ENCODE measurements at places on chromosomes 6 and 20.

DNA sequence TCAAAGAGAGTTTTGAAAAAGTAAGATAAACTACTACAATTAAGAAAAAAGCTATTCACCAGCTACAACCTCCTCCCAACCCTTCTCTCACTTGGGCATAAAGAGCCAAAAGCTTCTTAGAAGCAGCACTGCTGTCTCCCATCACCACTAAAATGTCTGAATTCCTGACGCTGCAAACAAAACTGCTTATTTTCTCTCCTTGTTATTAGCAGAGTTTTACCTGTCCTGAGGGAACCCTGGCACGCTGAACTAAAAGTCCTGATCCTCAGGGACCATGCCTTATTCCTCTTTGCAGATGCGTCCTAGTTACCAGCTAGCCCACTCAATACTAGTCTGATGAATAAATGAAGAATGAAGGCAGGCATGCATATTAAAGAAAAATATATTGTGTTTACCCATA is 1.1 kb downstream of the HACE1 start:
- DNase-seq: no peak

DNA sequence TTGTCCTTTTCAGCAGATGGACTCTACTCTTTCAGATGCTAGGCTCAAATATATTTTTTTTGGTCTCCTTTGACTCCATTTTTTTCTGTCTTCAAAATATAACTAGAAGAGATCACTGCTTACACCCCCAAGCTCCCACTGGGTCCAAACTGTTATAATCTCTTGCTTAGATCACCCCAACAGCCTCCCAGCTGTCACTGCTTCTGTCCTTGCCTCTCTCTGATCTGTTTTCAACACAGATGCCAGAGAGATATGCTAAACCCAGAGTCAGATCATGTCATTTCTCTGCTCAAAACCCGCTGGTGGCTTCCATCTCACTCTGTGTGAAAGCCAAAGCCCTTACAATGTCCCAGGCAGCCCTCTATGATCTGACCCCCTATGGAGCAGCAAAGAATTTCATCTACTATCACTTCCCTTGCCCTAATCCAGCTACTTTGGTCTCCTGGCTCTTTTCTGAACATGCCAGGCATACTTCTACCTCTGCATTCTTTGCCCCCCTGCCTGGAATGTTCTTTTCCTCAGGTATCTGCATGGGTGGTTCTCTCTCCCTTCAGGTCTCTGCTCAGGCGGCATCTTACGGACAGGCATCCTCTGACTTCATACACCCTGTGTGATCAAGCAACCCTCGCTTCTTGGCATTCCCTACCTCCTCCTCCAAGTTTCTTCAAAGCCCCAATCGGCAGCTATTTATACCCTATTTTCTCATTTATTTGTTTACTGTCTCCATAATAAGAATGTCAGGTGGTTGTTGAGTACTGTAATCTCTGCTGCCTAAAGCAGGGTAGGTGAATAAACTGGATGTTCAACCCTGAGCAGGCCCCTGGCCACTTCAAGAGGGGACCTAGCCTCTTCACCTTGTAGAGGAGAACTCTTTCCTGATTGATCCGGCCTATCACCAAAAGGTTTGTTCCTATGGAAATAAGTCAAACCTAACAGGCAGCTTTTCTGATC is 43.6 kb upstream of the SLC4A11 start:
- DNase-seq: no peak

DNA sequence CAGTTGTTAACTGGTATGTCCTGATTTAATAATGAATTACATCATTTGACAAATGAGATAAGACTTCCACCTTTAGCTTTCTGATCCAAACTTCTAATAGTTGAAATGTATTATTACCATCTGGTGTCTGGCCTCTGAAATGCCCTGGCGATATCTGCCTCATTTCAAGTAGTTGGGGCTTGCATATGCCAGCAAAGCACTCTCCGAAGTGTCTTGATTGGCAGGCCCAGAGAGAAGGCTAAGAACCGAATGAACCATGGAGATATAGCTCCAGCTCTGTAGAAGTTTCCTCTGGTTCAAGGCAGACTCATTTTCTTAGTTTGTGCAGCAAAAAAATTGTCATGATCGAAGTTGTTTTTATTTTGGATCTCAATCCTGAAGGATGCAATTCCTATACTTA is 13.4 kb upstream of the HIVEP2 start:
- no peak for DNase-seq

GRCh38 chr20:50371878-50372769 is 138.1 kb upstream of the PTPN1 start:
- no peak for DNase-seq

GRCh38 chr6:25124216-25124715 is 154.9 kb upstream of the CARMIL1 start:
- no peak for DNase-seq

GRCh38 chr6:151757506-151757955 is 50.0 kb upstream of the ESR1 start:
- DNase-seq: peak; percentile 8

DNA sequence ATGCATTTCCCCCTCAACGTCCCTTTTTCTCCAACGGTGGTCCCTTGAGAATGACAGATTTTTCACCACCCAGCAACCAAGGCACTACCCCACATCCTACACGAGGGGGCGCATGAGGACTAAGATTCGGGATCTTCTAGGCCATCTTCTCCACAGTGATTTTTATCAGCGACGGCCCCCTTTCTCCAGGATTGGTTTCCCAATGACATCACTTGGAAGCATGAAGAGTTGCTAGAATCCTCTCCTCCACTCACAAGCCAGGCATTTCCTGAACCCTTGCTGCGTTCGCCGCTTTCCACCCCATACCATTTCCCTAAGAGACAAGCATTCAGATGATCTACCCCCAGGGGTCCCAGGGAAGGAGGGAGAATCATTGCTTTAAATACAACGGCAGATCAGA is 252.0 kb downstream of the HIVEP2 start:
- peak; percentile 37 for DNase-seq

GRCh38 chr20:44003609-44004008 is 89.0 kb downstream of the TOX2 start:
- DNase-seq: no peak

- peak; percentile 51 for DNase-seq
These were observed 18.2 kb upstream of the MYB start for GRCh38 chr6:135162678-135163439.

GRCh38 chr6:128370072-128370471 is 150.3 kb downstream of the PTPRK start:
- no peak for DNase-seq

DNA sequence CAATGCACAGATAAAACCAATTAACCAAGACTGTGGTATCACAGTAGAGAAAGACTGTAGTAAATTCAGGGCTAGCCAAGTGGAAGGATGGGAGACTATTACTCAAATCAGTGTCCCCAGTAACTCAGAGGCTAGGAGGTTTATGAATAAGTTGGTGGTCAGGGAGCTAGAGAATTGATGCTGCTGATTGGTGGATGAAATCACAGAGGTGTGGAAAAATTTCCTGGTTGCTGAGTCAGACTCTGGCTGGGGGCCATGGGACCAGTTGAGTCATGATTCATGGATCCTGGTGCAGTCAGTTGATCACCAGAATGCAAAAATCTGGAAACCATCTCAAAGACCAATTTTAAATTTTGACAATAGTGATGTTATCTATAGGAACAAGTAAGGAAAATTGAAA is 555.9 kb downstream of the C6orf118 start:
- no peak for DNase-seq

DNA sequence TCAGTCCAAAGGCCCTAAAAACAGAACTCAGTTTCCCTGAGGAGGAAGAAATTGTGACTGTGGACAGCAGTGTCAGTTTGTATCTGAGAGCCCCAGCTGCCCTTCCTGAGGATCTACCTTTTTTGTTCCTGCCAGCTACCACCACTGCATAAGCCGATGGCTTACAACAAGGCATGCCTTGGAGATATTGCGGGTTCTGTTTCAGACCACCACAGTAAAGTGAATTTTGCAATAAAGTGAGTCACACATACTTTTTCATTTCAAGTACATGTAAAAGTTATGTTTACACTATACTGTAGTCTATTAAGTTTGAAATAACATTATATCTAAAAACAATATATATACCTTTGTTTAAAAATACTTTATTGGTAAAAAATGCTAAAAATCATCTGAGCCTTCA is 9.6 kb upstream of the CST3 start:
- DNase-seq: no peak

- DNase-seq: no peak
These were observed 38.9 kb upstream of the NKX2-4 start for GRCh38 chr20:21436205-21436604.

GRCh38 chr6:35664945-35665344 is 23.8 kb downstream of the FKBP5 start:
- no peak for DNase-seq

DNA sequence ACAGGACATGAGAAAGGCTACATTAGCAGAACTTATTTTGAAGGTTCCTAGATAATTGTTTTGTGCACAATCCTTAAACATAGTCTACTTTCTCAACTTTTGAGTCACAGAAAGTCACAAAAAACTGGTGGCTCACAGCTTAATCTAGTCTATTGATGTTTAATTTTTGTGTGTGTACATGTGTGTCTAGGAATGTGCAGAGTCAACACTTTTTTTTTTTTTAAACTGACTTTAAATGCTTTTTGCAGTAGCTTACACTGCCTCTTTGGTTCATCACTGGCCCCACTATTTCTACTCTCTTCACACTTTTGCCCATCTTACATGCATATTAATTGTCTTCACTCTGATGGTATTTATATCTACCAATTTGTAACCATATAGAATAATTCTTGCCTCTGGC is 566.9 kb downstream of the BCKDHB start:
- DNase-seq: no peak

DNA sequence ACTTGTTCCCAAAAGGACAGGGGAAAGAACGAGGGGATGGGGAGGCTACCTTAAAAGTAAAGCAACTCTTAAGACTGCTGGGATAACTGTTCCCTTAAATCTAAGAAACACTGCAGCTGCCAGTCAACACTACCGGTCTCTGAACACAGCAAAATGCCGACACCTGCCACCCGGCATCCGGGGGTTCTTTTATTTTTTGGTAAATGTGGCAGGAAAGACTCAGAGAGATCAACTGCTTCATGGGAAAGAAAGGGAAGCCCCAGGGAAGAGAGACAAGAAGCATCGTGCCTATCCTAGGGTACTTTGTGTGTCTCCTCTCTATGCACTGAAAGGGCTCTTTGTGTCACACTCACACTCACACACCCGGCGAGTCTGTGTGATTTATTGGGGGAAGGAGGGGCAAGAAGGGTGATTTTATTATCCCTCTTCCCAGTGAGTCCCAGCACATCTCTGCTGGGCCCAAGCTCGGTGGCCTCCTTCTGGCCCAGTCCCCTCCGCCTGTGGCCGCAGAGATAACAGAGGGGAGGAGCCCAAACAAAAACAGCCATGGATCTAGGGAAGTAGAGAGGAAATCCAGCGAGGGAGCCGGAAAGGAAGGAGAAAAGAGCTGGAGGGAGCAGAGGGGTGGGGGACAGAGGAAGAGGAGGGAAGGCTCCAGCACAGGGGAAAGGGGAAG is 1.4 kb downstream of the FYN start:
- DNase-seq: no peak

GRCh38 chr6:47019941-47020340 is 22.2 kb downstream of the ADGRF1 start:
- DNase-seq: no peak

DNA sequence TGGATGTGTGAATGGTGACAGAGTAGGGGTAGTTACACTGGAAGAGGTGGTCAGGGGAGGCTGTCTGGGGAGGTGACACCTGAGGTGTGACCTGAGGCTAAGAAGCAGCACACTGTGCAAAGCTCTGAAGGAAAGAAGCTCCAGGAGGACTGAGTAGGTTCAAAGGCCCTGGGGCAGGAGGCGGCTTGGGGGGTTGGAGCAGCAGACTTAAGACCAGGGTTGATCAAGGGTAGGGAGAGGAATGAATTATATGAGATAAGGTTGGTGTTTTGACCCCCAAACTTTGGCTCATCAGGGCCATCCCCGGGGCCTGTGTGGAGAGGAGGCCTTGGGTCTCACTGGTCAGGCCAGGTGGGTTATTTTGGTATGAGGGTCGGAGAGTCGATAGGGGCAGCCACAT is 166.1 kb downstream of the GRM4 start:
- no peak for DNase-seq

DNA sequence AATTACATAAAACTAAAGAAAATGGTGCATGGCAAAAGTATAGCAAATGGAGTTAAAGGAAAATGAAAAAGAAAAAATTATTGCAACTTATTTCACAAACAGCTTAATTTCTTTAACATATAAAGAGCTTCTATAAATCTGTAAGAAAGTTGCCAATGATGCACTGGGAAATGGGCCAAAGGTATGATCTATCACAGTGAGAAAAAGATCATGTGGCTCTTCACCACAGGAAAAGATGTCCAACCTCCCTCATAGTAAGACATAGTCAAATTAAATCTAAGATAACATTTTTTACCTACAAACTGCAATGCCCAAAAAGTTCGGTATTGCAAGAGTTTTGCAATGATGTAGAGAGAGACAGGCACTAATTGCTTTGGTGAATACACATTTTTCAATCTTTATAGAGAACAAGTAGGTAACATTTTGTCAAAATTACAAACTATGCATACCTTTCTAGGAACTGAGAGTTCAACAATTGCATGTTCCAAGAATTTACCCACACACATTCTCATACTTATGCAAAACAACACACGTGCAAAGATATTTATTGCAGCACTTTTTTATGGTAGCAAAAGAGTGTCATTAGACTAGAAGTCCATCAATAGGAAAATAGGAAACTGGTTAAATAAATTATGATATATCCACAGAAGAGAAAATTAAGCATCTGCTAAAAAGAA is 372.6 kb downstream of the QKI start:
- no peak for DNase-seq

DNA sequence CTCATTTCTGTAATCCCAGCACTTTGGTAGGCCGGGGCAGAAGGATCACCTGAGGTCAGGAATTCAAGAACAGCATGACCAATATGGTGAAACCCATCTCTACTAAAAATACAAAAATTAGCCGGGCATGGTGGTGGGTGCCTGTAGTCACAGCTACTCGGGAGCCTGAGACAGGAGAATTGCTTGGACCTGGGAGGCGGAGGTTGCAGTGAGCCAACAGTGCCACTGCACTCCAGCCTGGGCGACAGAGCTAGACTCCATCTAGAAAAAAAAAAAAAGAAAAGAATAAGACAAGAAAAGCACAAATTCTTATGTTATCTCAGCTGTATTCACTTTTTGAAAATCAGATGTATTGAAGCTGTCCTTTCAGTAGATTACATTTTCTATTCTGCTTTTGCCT is 289.4 kb downstream of the GRIK2 start:
- DNase-seq: no peak
